ENCODE measurements at places on chromosomes 11 and 22.

DNA sequence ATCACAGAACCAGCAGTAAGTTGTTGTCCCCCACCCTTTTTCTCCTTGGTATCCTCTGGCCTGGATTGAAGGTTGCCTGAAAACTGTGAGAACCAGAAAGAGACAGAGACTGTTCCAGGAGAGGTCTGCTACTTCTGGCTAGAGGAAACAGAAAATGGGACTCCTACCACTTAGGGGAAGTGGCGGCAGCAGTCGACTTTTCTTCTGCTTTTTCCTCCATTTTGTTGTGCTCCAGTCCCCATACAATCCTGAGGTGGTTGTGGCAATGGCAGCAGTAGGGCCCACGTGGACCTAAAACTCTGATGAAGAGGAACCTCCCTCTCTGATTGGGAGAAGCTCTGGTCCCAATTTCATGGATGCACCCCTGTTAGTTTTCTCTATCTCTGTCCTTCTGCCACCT is 76.0 kb upstream of the SORL1 start:
- DNase-seq = peak; percentile 24

DNA sequence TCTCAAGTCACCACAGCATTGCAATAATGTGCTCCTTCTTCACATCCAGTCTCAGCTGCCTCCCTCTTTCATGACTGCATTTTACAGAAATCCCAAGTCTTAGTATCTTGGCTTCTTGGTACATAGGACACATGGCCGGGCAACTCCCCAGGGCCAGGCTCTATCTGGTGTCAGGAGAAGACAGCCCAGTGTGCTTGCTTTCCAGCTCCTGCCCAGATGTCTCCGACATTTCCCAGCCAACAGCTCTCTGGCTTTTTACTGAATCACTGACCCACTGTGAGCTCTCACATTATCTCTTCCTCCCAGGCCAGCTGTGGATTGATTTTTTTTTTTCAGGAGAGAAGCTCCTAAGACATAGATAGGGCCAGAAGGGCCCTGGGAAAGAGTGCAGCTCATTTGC is 346.0 kb upstream of the C11orf87 start:
- no peak for DNase-seq

DNA sequence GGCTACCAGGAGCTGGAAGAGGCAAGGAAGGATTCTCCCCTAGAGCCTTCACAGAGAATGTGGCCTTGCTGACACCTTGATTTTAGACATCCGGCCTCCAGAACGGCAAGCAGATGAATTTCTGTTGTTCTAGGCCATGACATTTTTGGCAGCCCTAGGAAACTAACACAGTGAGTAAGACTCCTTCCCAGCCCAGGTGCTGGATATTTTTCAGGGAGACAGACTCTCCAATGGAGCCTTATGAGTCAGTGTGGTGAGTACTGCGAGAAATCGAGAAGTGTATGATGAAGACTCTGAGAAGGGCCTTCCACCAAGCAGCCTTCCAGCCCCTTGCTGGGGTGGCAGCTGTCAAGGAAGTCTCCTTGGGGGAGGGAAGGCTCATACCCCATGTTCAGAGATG is 114.4 kb downstream of the OSBP2 start:
- no peak for DNase-seq

- DNase-seq = no peak
Observed at GRCh38 chr11:115364896-115365295, 139.3 kb downstream of the CADM1 start.

GRCh38 chr22:42323971-42324370 is 53.5 kb upstream of the TCF20 start:
- DNase-seq = no peak

GRCh38 chr11:121191818-121192217 is 90.8 kb downstream of the TECTA start:
- DNase-seq = no peak

GRCh38 chr11:70424765-70425344 is 26.5 kb downstream of the CTTN start:
- no peak for DNase-seq

DNA sequence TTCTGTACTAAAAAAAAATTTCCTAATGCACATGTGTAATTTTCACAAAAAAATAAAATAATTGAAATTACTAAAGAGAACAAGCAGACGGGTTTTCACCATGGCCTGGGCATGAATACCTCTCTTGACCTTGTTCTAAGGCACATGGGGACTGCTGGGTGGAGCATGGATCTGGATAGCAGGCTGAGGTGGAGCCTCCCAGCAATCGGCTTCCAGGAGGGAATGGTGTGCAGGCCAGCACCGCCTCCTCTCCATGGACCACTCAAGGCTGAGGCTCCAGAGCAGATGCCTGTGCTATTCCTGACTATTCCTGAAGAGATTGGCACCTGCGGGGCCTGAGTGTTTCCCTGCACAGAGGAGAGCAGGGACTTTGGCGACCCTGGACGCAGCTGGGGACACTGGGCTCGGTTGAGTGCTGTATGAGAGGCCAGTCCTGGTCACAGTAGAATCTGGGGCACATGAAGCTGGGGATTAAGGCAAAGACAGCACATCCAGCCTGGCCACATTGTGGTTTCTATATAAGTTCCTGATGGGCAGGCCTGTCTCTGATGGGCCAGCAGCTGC is 963.6 kb downstream of the BRD1 start:
- DNase-seq = no peak

DNA sequence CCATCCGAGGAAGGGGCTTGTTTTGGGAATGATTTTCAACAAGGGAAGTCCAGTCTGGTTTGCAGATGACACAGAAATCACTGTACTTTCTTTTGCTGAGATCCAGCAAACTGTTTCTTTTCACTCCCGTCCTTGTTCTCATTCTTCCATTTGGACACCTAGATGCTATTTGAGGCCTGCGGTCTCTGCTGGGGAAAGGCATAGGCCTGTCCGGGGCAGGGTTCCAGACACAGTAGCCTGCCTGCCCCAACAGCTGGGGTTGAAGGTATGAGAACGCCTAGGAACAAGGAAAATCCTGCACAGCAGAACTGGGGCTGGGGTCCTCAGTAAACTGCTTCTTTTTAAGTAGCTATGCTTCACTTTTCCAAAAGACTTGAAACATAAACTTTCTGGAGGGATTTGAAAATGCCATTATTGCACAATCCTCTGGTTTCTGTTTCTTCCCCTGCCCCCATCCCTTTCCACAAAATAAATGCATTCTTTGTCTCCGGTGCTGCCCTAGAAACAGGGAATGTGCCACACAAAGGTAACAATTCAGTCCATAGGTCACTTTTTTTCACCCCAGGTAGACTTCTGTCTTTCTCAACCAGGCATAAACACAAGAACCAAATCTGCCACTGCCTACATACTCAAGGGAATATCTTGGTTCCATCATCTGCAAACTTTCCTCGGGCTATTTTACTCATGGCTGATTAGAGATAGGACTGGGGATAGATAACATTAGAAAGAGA is 174.8 kb upstream of the MTMR2 start:
- DNase-seq = peak; percentile 35

- DNase-seq = peak; percentile 36
Observed at GRCh38 chr11:88438721-88439120, 101.2 kb upstream of the CTSC start.

GRCh38 chr11:68382358-68382998 is 70.1 kb downstream of the LRP5 start:
- no peak for DNase-seq

DNA sequence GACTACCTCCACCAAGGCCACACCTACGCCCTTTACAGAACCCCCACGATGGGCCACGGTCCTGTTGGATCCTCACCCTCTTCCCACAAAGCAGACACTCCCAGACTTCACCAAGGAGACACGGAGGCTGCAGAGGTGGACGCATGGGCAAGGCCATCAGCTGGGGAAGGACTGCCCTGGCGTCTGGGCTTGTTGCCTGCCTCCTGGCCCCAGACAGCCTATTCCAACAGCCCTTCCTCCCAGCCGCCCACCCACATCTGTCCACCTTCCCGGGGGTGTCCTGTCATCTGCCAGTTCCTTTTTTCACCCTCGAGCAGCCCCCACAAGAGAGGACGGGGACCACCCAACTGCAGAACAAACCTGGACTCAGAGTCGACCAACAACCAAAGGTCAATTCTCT is 28.9 kb upstream of the TH start:
- no peak for DNase-seq

- no peak for DNase-seq
Observed at GRCh38 chr22:37334859-37335805, 52.8 kb downstream of the CYTH4 start.

DNA sequence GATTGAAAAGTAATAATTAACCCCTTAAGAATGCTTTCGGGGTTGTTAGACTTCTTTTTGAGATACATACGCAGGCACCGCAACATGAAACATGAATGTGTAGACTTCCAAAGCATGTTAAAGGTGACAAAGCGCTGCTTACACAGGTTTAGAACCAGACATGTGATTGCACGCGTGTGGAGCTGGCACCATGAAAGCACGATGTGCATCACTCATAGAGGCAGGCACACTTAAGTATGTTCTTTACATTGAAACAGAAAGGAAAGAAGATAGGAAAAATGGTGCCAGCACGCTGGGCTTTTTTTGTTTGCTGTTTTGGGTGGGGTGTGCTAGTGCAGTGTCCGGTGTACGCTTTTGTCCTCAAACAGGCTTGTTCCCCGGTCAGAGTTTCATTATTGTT is 83.6 kb upstream of the PPARA start:
- DNase-seq = no peak

GRCh38 chr22:31144223-31144622 is 3.9 kb upstream of the PLA2G3 start:
- DNase-seq = no peak

- no peak for DNase-seq
Observed at GRCh38 chr11:111331711-111332479, 33.5 kb downstream of the POU2AF3 start.

- DNase-seq = no peak
Observed at GRCh38 chr11:15568440-15568839, 453.7 kb downstream of the INSC start.
